Germinal center (tissue), 1 donor: ENCODE measurements at places on chromosomes 3 and 15.

GRCh38 chr15:28954466-28955159 lies 68.8 kb downstream of the APBA2 start:
- DNase-seq, result no peak

DNA sequence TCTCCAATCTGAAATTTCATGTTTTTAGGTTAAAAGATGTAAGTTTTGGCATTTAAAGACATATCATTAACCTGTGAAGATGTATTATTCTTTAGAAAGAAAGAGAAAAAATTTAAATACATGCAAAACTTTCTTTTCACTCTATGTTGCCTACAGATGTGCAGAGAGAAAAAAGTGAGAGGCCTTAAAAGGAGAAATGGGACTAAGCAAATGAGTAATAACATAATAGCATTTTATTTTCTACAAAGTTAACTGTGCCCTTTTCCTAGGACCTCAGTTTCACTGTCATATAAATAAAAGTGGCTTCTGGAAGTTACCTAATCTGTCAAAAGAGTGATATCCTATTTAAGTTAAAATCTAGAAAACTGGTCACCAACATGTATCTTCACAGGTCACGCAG lies 16.1 kb downstream of the DAZL start:
- DNase-seq, result no peak

GRCh38 chr3:178915365-178915764 lies 156.2 kb downstream of the ZMAT3 start:
- no peak for DNase-seq

DNA sequence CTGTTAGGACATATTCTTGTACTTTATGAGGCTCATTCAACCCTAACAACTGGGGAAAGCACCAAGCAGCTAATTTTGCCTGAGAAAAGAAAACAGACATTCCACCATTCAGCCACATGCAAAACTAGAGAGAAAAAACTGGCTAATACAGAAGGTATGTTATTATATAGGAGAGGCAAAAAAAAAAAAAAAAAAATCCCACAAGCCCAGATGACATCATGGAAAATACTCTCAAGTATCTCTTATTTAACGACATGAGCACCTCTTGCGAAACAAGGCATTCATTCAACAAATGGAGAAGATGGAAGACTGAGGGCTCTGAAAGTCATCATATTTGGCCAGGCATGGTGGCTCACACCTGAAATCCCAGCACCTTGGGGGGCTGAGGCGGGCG lies 61.5 kb downstream of the PRICKLE2 start:
- peak; percentile 16 for DNase-seq

- no peak for DNase-seq
Observed at GRCh38 chr3:133548090-133548489, 25.4 kb upstream of the CDV3 start.

DNA sequence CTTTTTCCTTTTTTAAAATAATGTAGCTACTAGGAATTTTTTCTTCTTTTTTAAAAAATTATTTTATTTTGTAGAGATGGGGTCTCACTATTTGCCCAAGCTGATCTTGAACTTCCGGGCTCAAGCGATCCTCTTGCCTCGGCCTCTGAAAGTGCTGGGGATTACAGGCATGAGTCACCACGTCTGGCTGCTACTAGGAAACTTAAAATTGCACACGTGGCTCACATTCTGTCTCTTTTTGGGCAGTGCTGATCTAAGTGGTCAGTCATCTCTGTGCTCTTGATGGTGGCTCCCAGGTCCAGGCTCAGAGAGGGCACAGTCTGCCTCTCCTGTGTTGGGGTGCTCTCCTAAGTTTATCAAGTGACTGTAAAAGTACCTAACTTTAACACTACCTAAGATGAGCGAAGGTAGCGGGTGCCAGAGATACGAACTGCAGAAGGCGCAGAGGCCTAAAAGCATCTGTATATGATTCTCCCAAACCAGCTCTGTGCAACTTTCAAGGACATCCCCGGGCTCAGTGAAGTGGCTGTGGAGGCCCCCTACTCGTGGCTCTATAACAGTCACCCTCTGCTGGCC lies 52.9 kb upstream of the SEC13 start:
- DNase-seq, result no peak

- DNase-seq, result no peak
Observed at GRCh38 chr15:78671626-78672211, 30.7 kb upstream of the CHRNB4 start.

DNA sequence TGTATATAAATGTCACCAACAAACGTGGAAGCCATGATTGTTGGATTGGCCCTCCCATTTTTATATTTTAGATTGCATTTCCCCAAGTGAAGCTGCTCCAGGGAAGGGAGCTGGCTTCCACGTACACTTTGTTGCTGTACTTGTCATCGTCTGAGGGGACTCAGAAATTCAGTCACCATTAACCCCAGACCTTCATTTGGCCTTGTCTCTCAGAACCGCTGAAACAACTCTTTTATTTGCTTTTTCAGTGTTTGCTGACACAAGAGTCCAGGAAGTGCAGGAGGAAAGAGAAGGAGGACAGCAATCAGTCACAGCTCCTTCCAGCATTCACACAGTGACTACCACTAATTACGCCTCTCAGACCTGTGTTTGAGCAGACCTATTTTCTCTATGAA lies 276.5 kb downstream of the TBL1XR1 start:
- no peak for DNase-seq

DNA sequence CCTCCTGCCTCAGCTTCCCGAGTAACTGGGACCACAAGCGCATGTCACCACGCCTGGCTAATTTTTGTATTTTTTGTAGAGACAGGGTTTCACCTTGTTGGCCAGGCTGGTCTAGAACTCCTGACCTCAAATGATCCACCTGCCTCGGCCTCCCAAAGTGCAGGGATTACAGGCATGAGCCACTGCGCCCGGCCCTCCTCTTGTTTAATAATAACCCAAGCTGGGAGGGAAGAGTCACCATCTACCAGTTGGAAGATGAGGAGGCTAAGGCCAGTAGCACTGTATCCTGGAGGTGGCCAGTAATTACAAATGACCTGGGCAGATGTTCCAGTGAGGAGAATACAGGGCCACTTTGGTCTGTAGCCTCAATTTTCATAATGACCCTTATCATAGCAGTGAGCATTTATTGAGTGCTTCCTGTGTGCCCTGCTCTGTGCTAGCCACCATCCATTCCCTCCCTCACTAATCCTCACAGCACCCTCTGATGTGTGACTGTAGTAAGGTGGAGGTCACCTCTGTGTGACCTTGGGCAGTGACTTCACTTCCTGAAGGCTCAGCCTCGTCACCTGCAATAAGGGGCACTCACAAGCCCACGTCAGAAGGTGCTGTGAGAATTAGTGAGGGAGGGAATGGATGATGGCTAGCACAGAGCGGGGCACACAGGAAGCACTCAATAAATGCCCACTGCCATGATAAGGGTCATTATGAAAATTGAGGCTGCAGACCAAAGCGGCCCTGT lies 64.2 kb downstream of the ABTB1 start:
- no peak for DNase-seq

GRCh38 chr15:57821826-57822225 lies 115.3 kb downstream of the POLR2M start:
- DNase-seq, result no peak

- no peak for DNase-seq
Observed at GRCh38 chr3:186708983-186709679, 8.0 kb upstream of the KNG1 start.

- DNase-seq, result no peak
Observed at GRCh38 chr3:40143283-40144090, 166.0 kb upstream of the EIF1B start.

DNA sequence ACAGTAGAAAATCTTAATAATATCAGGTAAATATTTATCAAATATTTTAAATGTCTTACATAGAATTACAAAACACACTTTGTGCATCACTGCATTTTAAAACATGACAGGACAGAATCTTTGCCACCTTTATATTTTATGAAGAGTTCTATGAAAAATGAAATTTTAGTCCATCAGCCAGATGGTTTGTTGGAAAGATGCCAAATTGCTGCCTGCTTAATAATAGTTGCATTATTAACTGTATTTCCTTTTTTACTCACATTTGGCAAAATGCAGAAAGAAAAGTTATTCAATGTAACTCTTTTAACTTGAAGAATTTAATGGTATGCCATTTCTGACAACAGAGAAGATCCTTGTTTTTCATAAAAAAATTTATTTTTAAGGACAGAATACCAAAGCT lies 1271.6 kb downstream of the NSUN3 start:
- no peak for DNase-seq

GRCh38 chr3:15164340-15164739 lies 41.7 kb upstream of the CAPN7 start:
- DNase-seq, result no peak

DNA sequence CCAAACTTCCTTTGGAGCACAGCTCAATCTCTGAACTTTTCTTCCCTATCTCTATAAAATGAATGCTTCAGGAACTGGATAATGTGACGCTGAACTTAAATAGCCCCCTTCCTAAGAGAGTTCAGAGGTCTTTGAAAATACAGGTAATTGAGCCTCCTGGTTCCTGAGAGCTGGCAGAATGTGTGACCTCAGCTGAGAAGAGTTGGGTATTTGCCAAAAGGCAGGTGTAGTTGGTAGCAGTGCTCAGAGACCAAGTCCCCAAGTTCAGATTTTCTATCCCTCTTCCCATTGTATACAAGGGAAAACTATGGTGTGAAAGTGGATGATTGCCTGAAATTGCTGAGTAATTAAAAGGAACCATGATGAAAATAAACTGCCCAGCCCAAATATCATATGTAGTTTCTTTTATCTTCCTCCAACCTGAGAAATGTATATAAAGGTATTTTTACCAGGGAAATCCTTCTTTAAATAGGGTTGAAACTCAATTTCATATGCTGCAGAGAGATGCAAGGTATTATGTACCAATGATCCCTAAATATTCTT lies 154.6 kb upstream of the ICE2 start:
- no peak for DNase-seq
